ENCODE measurements at places on chromosomes 6 and 20.
A peak's percentile ranks its signal among the peaks of the same experiment; 100 is the strongest.

- DNase-seq, result no peak
Measured at GRCh38 chr20:35290186-35290886, 1.9 kb downstream of the FAM83C start.

- DNase-seq, result no peak
Measured at GRCh38 chr6:169253337-169254238, at the start of gene THBS2. TSS of gene THBS2 (minus strand) at chr6:169253846. CDS start at chr6:169250784, 3,062 bp downstream.

DNA sequence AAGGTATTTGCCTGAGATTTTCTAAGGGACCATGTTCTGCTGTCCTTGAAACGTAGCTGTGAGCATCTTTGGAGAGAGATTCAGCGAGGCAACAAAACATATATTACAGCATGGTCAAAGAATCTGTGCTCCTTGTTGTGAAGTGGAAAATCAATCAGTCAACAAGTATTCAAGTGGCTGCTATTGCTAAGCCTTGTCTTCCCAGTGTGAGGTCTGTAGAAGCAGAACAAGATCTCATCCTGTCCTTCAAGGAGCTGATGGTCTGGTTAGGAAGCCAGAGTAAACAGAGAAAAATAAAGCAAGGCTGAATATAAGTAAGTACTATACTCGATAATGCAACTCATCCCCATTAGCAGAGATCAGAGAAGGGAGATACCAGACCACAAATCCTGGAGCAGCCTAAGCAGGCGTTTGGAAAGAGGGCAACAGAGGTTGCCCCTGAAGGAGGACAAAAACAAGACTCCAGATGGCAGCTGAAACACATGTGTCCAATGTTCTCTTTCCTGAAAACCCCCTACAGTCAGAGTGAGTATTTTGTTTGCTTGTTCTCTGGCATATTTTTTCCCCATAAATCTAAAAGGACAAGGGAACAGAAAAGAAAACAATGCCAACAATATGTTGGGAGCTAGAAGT lies 392.0 kb downstream of the SYNE1 start:
- no peak for DNase-seq

DNA sequence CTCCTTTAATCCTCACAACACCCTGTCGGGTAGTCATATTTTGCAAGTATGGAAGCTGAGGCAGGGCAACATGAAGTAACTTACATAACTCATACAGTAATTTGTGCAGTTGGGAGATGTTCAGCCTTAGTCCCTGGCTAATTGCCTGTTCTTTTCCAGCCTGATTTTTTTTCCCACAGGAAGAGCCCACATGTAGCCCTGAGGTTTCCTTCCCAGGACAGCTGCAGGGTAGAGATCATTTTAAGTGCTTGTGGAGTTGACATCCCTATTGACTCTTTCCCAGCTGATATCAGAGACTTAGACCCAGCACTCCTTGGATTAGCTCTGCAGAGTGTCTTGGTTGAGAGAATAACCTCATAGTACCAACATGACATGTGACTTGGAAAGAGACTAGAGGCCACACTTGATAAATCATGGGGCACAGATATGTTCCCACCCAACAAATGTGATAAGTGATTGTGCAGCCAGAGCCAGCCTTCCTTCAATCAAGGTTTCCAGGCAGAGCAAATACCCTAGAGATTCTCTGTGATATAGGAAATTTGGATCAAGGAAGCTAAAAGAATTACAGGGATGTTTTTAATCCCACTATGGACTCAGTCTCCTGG lies 5.0 kb upstream of the BTN2A1 start:
- DNase-seq, result no peak

DNA sequence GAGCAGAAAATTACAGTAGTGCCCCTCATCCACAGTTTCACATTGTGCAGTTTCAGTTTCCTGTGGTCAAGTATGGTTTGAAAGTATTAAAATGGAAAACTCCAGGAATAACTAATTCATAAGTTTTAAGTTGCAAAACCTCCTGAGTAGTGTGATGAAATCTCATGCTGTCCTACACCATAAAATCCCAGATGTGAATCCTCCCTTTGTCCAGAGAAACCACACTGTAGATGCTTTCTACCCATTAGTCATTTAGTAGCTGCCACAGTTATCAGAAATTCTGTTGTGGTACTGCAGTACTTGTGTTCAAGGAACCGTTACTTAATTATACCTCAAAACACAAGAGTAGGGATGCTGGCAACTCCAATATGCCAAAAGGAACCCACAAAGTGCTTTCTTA lies 74.7 kb downstream of the PTCHD4 start:
- DNase-seq, result no peak

- no peak for DNase-seq
Measured at GRCh38 chr6:139833592-139833991, 459.1 kb upstream of the CITED2 start.

DNA sequence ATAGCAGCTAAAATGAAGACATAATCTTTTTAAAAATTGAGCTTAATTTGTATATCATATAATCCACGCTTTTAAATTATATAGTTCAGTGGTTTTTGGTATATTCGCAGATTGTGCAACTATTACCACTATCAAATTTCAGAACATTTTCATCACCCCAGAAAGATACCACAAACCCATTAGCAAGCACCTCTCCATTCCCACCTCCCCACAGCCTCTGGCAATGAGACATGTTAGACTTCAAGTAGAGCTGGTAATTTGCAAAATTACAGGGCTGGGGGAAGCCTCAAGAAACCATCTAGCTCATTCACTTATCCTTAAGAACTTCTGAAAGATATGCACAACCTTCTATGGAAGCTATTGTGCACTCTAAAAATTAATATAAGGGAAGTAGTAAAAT lies 37.2 kb downstream of the TRMT6 start:
- DNase-seq, result no peak

GRCh38 chr6:89139509-89140346 lies 6.1 kb upstream of the PM20D2 start:
- no peak for DNase-seq

DNA sequence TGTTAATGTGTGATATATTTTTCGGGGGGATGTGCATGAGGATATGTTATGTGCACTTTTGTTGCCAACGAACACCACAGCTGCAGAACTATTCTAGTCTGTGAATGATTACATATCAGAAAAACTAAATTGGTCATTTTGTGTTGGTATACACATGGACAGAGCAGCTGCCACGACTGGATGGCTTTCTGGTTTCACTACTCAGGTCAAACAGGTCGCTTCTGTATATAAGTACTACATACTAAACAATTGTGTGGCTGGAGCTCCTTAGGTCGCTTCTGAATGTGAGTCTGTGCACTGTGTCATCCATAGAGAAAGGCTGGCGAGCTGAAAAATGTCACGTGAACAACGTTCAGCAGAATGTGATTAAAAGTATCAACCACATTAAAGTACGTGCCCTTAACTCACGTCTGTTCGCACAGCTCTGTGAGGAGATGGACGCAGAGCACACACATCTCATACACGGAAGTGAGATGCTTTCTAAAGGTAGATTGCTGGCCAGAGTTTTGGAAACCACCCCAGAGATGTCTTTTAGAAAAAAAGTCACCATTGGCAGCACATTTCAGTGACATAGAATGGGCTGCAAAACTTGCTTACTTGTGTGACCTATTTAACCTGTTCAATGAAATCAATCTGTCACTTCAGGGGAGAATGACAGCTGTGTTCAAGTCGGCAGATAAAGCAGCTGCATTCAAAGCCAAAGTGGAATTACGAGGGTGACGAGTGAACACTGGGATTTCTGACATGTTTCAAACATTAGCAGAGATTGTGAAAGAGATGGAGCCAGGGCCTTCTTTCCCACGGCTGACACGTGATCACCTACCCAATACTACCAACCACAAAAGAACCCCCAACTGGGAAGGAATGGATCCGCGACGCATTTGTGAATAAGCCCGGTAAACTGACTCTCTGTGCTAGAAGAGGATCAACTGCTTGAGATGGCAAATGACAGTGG lies 176.6 kb downstream of the PDE10A start:
- no peak for DNase-seq

- no peak for DNase-seq
Measured at GRCh38 chr6:52152711-52153160, 33.4 kb upstream of the IL17A start.

GRCh38 chr6:125316621-125317020 lies 14.9 kb upstream of the HDDC2 start:
- DNase-seq, result no peak

DNA sequence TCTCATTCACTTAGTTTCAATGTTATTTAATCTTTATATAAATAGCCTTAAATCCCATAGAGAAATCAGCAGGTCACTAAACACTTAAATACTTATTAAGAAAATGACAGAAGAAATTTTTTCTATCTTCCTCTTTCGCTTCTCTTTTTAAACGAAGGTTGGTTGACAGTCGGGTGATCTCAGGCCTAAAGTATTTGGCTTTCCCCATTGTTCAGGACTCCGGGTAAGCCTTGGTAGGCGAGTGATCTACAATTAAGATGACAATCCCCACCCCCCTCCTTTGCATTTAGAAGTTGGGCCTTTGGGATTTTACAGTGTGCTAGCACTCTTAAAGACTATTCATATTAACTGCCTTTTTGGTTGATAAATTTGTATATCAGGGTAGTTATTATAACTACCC lies 19.7 kb upstream of the UTRN start:
- DNase-seq, result no peak

GRCh38 chr6:81561071-81561564 lies 191.4 kb downstream of the TENT5A start:
- no peak for DNase-seq

DNA sequence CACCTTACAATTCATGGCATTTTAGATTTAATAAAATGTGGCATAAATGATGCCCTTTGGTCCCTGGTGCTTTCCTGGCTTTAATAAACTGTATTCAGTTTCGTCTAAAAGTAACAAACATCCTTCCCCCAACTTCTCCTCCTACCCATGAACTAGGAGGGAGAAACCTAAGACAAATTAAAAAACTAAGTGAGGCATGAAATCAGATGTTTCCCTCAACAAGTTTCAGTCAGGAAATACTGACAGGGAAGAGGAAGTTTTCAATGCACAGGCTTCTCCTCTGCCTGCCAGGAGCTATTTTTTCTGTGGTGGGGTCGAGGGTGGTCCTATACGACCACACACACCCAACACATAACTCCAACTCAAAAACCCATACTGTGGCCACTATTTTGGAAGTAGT lies 10.0 kb downstream of the HBS1L start:
- DNase-seq, result no peak

DNA sequence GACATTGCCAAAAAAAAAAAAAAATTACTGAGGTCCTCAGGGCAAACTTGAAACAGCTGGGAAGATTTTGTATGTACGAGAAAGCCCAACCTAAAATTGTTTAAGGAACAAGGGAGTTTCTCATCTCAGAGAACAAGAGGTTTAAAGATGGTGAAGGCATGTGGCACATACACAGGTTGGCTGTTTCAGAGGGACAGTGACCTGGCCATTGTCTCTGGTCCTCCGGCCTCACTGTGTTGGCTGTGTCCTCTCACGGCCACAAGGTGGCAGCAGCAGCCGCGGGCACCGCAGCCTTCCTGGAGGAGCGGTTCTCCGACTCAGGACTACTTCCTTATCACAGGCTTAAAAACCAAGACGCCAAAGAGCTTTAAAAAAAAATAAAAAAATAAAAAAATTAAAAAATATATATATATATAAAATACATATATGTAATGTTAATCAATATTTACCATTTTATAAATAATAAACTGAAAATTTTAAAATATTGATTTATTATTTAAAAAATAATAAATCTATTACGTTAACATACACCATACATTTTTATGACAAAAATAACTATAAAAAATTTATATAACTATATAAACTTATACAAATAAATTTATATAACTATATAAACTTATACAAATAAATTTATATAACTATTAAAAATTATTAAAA lies 52.8 kb downstream of the GTF2H5 start:
- DNase-seq, result peak; percentile 87

- no peak for DNase-seq
Measured at GRCh38 chr6:63319939-63320338, at the start of gene LGSN. TSS of gene LGSN (minus strand) at chr6:63319983. CDS start at chr6:63319943, 40 bp downstream.

- no peak for DNase-seq
Measured at GRCh38 chr6:85458782-85459181, 8.9 kb downstream of the NT5E start.

GRCh38 chr6:33407132-33407718 lies 3.6 kb upstream of the PHF1 start:
- DNase-seq, result no peak

GRCh38 chr6:153816366-153816765 lies 222.7 kb upstream of the OPRM1 start:
- DNase-seq, result no peak

DNA sequence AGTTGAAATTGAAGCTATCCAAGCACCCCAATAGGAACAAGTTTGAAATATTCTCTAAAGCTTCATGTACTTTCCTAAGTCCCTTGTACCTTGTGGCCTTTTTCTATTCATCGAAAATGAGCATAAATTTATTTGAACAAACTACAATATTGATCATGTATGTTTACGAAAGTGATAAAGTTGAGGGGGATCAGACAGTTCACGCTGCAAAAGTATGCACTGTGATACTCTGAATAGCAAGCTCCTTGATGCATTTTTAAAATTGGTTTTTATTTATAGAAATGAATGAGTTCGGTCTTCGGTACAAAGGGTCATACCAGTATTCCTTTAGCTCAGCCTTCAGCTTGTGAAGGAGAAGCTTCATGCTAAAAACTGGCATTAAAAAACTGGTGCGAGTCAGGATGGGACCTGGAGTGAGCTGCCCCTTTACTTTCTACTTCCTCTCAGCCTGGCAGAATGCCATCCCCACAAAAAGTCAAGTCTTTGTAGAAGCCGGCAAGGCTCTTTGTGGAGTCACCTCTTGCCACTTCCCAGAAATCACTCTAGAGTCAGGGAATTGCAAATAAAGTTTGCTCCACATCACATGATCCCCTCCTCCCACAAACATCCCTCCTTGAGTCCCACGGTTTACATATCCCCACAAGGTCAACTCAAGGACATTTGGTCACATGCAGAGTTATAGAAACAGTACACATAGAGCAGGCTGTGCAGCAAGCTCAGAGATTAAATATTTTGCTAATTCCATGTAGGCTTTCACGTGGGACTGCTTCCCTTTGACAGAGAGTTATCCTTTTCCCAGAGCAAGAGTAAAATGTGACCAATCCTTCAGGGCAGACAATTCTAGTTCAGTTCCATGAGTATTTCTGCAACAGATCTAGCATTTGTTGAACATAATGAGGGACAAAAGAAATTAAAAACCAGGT lies 34.6 kb upstream of the ADGRF1 start:
- no peak for DNase-seq

All from CD14-positive monocyte (primary cell).